Esophagus mucosa (tissue), 1 donor: ENCODE measurements at places on chromosomes 11 and 22. TPM values are rescaled to one million over a fixed set of nuclear protein-coding genes. Genes with fewer than 3 reads are reported as not detected.

PATE2 gene
- total RNA-seq, result not detected

DNA sequence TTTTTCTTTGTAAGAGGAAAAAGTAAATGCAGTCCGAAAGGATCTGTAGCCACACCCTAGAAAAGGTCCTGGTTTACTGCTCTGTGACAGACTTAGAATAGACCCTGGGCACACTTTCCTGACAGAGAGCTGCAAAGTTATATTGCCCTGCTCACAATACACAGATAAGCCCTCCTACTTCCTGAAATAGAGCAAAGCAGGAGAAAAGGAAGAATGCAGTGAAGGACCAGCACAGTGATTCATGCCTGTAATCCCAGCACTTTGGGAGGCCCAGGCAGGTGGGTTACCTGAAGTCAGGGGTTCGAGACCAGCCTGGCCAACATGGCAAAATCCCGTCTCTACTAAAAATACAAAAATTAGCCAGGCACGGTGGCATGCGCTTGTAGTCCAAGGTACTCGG lies 2.2 kb downstream of the CYB561A3 start:
- ATAC-seq, result no peak

DNA sequence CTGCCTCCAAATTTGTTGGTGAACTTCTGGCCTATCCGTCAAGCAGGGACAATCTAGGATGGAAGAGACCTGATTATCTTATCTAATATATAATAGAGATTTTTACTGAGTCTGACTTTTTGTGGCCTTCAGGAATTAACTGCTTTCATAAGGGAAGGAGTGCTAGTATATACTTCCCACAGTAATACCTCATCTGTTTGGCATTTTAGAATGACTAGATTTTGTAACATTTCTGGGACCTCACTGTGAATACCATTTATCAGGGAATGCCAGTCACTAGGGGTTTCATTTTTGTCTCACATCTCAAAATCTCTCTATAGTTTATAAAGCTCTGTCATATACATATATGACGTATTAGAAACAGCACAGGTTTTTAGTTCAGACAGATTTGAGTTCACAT lies 114.3 kb downstream of the INSC start:
- ATAC-seq, result no peak

GRCh38 chr11:962688-963087 lies 37.0 kb downstream of the AP2A2 start:
- no peak for ATAC-seq

GRCh38 chr11:120501976-120502755 lies 9.4 kb upstream of the GRIK4 start:
- no peak for ATAC-seq

DNA sequence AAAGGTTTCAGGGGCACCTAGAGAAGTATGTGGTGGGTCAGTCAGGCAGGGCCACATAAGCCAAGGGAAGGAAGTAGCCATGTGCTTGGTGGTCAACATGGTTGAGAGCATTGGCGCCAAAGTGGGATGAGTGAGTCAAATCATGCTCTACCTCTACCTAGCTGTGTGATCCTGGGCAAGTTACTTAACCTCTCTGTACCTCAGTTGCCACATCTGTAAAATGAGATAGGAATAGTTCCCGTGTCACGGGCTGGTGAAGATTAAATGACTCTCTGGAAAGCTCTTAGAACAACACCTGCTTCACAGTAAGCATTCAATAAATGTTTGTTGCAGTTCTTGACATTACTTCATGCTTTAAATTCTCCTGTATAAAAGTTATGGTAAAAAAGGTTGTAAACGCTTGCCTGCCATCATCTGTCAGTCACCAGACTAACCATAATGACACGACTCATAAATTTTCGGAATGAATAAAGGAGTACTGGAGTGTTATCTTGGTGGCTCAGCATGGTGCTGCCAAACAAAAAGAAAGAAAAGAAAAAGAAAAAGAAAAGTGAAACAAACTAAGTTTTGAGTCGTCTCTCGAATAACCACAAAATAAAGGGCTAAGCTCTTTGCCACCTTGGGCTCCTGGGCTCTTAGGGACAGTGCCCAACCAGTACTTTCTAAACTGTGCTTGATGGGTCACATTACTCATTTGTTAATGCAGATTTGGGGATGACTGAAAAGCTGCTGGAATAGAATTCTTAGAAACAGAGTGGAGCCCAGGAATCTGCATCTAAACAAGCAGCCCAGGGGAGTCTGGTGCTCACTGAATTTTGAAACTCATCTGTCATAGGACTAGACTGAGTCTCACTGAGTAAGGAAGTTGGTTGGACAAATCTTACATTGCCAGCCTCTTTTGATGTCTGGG lies 107.6 kb downstream of the LDLRAD3 start:
- no peak for ATAC-seq

DNA sequence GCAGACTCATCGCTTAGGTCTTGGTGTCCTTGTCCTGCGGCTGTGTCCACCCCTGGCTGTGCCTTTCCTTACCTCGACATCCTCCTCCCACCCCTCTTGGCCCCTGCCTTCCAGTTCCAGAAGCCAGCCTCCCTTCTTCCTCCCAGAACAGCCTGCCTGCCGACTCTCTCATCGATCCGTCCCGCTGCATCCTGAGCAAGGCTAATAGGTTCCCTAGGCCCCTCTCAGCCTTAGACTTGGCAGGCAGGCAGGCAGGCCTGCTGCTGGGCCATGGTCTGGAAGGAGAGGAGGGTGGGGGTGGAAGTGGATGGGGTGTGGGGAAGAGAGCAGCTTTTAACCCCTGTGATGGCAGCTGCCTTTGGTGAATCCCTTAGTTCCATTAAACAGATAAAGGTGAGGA lies 196.7 kb upstream of the TBCEL start:
- ATAC-seq, result no peak

OR52E8 gene
- total RNA-seq, result not detected

TRIM48 gene
- total RNA-seq, result not detected

DNA sequence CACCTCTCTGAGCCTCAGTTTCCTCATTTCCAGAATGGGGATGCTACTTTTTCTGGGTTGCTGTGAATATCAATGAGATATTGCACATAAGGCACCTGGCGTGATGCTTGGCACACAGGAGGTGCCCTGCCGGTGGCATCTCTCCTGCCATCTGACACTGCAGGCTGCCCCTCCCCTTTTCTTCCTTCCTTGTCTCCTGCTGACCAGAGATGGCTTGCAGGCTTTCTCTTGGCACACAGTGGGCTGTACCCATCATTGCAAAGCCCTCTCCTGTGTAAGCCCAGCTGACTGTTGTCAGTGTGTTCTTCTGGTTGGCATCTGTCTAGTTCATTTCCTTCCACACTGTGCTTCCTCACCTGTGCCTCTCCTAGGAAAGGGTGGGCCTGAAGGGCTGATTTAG lies 91.7 kb downstream of the MYO18B start:
- ATAC-seq, result no peak

DNA sequence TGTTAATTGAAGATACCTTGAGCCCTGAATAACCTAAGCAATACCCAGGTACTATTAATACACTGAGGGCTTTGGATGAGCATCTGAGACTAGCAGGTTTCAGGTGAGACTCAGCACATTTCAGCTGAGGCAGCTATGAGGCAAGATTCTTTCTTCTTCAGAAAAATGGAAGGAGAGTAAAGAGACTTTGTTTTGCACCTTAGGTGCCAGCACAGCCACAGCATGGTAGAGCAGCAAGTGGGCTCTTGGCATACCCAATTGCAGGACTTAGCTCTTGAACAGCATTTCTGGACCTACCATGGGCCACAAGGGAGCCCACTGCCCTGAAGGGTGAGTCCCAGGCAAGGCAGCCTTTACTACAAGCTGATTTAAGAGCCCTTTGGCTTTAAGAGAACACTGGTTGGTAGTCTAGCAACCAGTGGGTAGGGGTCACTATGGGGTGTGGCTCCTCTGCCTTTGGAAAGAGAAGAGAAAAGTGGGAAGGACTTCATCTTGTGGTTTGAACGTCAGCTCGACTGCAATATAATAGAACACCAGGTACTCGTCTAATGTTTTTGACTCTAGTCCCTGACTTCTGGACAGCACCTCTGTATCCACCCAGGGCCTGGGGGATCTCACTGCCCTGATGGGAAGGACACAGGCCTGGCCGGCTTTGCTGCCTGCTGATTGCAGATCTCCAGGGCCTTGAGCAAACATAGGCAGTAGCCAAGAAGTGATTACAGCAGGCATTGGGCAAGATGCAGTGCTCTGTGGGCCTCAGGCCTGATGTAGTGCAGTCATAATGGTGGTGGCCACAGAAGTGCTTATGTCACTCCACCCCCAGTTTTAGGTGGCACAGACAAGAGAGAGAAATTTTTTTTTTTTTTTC lies 73.3 kb downstream of the GLYATL1 start:
- ATAC-seq, result no peak

DNA sequence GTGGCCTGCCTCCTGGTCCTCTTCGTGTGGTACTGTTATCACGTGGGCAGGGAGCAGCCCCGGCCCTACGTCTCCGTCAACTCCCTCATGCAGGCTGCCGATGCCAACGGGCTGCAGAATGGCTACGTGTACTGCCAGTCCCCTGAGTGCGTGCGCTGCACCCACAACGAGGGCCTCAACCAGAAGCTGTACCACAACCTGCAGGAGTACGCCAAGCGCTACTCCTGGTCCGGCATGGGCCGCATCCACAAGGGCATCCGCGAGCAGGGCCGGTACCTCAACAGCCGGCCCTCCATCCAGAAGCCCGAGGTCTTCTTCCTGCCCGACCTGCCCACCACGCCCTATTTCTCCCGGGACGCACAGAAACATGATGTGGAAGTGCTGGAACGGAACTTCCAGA lies 4.7 kb downstream of the ASPHD2 start:
- no peak for ATAC-seq

SYCE3 gene
- total RNA-seq, result not detected

DNA sequence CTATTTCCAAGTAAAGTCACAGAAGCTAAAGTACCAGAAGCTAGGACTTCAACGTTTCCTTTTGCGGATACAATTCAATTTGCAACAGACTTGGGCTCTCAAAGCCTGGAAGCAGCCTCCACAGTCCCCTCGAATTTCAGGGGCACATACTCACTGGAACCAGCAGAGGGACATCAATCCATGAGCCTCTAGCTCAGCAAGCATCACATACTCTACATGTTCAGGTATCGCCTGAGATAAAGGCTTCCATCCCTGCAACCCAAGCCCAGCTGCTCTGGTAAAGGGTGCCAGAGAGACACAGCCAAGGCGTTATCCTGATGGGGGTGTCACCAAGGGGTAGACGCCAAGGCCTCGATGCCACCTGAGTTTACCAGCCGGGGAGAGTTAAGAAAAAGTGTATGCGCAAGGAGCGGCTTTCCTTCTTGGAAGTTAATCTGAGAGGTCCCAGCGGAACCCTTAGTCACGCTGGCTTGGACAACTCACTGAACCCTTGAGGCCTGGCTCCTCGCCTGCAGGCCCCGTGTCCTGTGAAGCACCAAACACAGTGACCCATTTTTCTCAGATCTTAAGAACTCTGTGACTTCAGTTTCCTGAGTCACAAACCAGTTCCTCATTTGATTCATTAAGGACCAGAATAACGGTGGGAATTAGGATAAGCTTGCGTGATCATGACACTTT lies 13.0 kb downstream of the LTO1 start:
- ATAC-seq, result no peak

WNT11 gene
- 0.08 TPM for total RNA-seq

RIC3 gene
- 4.7 TPM for total RNA-seq

GRCh38 chr11:65911682-65912568 lies 6.9 kb downstream of the C11orf68 start:
- peak; percentile 38 for ATAC-seq

DNA sequence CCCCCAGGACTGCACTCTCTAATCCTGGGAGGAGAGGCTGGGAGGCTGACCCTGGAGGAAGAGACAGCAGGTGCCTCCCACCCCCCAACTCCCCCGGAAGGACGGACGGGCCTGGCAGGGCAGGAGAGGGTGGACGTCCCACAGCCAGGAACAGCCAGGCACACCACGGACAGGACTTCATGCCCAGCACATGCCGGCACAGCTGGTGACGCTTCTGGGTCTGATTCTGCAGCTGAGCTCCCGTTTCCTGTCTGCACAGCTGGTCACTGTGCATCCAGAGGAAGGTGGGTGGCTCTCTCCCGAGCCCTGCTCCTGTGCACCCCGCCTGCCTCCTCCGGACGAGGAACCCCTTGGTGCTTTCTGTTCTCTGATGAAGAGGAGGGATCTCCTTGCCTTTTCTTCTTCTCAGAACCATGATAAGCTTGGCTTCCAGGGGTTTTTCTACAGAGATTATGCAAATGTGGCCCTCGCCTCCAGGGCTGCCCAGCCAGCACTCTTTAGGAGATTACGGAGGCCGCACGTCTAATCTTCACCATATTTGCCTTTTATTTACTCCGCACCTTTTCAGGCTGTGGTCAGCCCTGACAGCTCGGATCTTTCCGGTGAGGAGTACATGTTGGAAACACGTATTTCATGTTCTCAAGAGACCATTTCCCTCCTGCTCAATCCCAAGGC lies 1295.8 kb downstream of the BRD1 start:
- no peak for ATAC-seq

DNA sequence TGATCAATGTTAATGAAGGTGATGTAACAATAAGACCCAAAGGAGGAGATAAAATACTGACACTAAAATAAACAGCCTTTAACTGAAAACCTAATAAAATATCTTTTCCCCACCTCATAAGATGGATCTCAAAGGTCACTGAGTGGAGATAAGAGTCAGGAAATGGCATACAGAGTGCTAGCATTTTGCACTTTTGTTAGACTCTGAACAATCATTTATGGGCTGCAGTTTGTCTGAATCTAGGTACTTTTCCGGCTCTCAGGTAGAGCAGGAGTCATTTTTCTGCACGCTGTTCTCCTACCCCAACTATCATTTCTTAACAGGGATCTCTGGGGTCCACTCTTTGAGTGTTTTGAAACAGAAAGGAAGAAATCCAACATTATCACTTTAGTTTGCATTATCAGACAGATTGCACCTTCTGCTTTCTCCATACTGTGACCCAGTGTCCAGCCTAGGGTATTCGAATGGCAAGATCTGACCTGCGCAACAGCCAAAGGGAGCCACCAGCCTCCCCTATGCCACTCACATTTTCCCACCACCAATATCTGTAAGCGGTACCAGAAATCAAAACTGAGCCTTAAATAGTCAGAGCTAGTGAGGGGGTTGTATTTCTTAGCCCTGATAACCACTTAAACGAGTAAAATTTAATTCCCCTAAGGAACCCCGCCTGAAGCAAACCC lies 863 bp downstream of the SIAE start:
- no peak for ATAC-seq

MPEG1 gene
- total RNA-seq, result 1.8 TPM

CALCA gene
- total RNA-seq, result not detected

GRCh38 chr11:117716521-117717440 lies 80.2 kb downstream of the DSCAML1 start:
- ATAC-seq, result no peak

LINC01488 gene
- total RNA-seq, result not detected

GRCh38 chr22:44658311-44658953 lies 43.6 kb upstream of the PRR5 start:
- peak; percentile 28 for ATAC-seq

KRTAP5-8 gene
- total RNA-seq, result 0.32 TPM

GRCh38 chr11:100080381-100080780 lies 606.7 kb upstream of the ARHGAP42 start:
- ATAC-seq, result no peak

- no peak for ATAC-seq
Observed at GRCh38 chr22:28053896-28054818, 135.1 kb upstream of the PITPNB start.

- ATAC-seq, result no peak
Observed at GRCh38 chr11:120590472-120590871, 78.9 kb downstream of the GRIK4 start.
